ENCODE measurements at places on chromosomes 2 and 18. TPM values are rescaled to one million over a fixed set of nuclear protein-coding genes. Genes with fewer than 3 reads are reported as not detected.

DNA sequence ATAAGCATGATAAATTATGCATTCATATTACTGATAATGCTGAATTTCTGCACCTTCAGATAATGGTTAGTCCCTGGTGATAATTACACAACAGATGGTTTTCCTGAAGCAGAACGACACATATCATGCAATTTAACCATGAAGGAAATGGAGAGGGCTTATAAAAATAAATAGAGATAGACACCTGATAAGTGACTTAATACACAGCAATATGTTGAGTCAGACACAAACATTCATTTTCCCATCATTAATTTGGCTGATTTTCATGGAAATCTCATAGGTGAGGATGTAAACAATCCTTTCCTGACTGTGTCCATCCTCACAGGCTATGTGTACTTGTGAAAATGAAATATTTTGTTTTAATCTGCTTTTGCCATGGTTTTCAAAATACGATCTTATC is 36.9 kb upstream of the DSEL start:
- DNase-seq, result no peak

GRCh38 chr2:23617167-23617810 is 232.3 kb downstream of the KLHL29 start:
- peak; percentile 75 for DNase-seq

- no peak for DNase-seq
These were observed 2.5 kb downstream of the KLF7 start for GRCh38 chr2:207163053-207163755.

DNA sequence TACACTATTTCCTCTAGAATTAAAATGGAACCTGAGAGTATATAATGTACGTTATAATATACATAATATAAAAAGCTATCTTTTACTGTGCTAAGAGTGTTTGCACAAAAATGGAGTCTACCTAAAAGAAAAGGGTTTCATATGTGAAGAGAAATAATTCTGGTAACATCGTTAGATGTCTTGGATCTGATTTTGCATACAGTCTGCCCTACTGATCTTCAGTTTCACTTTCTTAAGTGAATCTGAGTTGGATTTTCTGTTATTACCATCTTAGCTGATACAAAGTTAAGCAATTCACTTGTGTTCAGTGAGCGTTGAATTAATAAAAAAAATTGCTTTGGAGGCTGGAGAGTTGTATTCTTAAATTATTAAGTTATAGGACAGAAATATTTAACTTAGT is 502.1 kb upstream of the TMEFF2 start:
- no peak for DNase-seq

The MC2R gene
- polyA plus RNA-seq, result 0.09 TPM

The TXNDC2 gene
- polyA plus RNA-seq, result 0.05 TPM
